ENCODE measurements at places on chromosomes 7 and 10. TPM values are rescaled to one million over a fixed set of nuclear protein-coding genes. Genes with fewer than 3 reads are reported as not detected.

The CNPY4 gene
- total RNA-seq = 11.5 TPM

The SAP25 gene
- total RNA-seq = not detected

The GIMAP7 gene
- not detected for total RNA-seq

The GET4 gene
- 59.8 TPM for total RNA-seq

The UNCX gene
- total RNA-seq = not detected

The CPA2 gene
- 0.30 TPM for total RNA-seq

The SOSTDC1 gene
- not detected for total RNA-seq

The HYAL4 gene
- total RNA-seq = not detected

The SLC26A5 gene
- not detected for total RNA-seq

The POLR2J2 gene
- total RNA-seq = 0.58 TPM

The KAZALD1 gene
- total RNA-seq = 2.9 TPM

The CDHR1 gene
- 0.11 TPM for total RNA-seq

The SNCG gene
- 12.3 TPM for total RNA-seq

The WEE2 gene
- not detected for total RNA-seq

The SPDYE1 gene
- not detected for total RNA-seq

The FGFR2 gene
- total RNA-seq = 0.43 TPM

The LRRC17 gene
- 0.12 TPM for total RNA-seq

The PROSER2 gene
- total RNA-seq = 44.3 TPM

The CALML3 gene
- not detected for total RNA-seq

The AKR1C8 gene
- total RNA-seq = not detected

The ZNF736 gene
- 0.07 TPM for total RNA-seq

The KCP gene
- total RNA-seq = 0.15 TPM

The ENTPD1 gene
- not detected for total RNA-seq

The PRPS1L1 gene
- not detected for total RNA-seq

The GIMAP6 gene
- total RNA-seq = not detected

The DRGX gene
- total RNA-seq = 0.08 TPM

The APBB1IP gene
- total RNA-seq = 5.9 TPM

The PSD gene
- 0.31 TPM for total RNA-seq

The MPP7 gene
- total RNA-seq = 0.10 TPM

The AQP1 gene
- 0.52 TPM for total RNA-seq

The CFAP46 gene
- 1.4 TPM for total RNA-seq

The ZNF789 gene
- total RNA-seq = 7.9 TPM
